Fibroblast of upper back skin (primary cell): ENCODE measurements at places on chromosomes 1 and 21.

DNA sequence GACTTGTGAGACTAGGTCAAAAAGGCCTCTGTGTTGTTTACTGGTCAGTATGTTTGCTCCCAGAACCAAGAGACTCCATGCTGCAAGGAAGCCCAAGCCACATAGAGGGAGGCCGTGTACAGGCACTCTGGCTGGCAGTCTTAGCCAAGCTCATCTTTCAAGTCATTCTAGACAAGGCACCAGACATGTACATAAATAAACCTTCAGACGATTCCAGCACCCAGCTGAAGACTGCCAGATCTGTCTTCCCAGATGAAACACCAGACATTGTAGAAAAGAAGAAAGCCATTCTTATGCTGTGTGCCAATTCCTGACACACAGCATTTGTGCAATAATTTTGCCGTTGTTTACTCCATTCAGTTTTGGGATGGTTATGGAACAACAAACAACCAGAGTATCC lies 595.5 kb downstream of the KIF26B start:
- peak; percentile 23 for DNase-seq

- DNase-seq = no peak
Measured at GRCh38 chr1:180217006-180217405, 13.1 kb upstream of the LHX4 start.

- no peak for DNase-seq
Measured at GRCh38 chr1:30446095-30446494, 277.3 kb downstream of the MATN1 start.

- peak; percentile 97 for DNase-seq
Measured at GRCh38 chr1:41152622-41153044, 89.5 kb downstream of the SCMH1 start.
